ENCODE measurements at places on chromosomes 1 and 21.

DNA sequence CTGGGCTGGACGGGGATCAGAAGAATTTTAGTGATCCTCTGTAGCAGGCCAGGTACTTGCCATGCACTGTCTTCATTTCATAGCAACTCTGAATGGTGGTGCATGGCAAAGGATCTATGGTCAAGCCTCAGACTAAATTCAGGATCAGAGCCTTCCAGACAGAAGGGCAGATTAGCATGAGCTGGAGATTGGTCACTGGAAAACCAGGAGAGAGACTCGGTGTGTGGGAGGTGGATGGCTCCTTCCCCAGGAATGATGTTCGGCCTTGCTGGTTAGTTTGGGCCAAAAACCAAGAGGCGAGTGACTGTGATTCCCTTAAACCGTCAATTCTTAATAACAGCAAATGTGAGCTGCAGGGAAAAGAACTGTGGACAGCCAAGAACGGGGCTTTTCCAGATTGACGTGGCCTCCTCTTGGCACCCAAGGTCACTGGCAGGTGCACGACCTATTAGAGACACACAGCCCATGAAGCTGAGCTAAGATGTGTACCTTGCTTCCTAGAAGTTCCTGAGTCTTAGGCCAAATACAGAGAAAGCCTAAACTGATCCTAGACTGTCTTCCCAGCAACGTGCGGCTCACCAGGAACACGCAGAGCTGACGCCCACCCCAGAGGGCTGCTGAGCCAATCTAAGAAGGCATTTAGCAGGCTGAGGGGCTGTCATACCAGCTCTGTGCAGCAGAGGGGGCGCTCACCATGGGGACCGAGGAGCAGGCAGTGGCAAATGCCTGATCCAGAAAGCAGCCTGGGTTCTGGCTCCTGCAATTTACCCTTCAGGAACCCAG is 18.5 kb downstream of the ALDH4A1 start:
- peaks cover 7% of the 10 kb centered on the region for H3K36me3 ChIP-seq
- DNase-seq, result peak; percentile 74
- H3K4me3 ChIP-seq, result no peak overlapping the region
- H3K4me1 ChIP-seq, result no peaks in the 10 kb centered on the region

DNA sequence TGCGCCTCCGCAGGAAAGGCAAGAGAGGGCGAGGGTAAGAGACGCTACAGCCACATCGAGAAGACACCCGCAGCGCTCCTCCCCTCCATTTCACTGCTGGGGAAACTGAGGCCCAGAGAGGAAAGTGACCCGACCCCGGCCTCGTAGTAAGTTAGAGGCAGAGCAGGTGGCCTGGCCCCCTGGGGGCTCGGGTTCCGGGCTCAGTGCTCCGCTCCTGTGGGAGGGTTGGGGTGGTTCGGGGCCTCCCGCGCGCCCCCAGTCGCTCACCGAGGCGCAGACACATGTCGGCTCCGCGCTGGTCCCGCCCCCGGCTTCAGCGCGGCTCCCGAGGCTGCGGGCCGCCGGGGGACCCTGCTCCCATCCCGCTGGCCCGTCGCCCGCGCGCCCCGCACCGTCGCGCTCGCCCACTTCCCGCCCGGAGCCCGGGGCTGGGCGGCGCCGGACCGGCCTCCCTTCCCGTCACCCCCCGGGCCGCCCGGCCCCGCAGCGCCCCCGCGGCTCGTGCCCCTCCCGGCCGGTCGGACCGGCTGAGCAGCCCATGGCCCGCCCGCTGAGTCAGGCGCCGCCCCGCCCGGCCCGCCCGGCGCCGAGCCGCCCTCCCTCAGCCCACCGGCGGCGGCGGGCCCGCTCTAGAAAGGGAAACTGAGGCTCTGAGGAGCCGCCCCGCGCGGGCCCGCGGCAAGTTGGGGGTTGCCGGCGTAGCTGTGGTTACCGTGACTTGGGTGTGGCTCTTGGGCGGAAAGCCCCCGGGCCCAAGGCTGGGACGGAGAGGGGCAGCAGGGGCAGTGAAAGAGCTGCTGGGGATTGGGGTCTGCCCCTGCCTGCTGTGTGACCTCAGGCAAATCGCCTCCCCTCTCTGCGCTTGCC is at the start of gene TMEM54:
TSS of gene TMEM54 (minus strand) at position 434 of the 867 bp plus-strand sequence. CDS start at position 283, 151 bp downstream.
- no peaks in the 10 kb centered on the region for H3K27me3 ChIP-seq
- H3K4me1 ChIP-seq, result no peaks in the 10 kb centered on the region
- H3K27ac ChIP-seq, result no peak within 1 kb of the TSS
- H3K4me3 ChIP-seq, result no peak within 1 kb of the TSS

GRCh38 chr1:248288391-248288790 is 10.6 kb upstream of the OR2T33 start:
- no peaks in the 10 kb centered on the region for H3K36me3 ChIP-seq
- no peaks in the 10 kb centered on the region for H3K4me1 ChIP-seq
- no peak overlapping the region for H3K4me3 ChIP-seq
- no peaks in the 10 kb centered on the region for H3K27me3 ChIP-seq
- no peak for DNase-seq
- no peak overlapping the region for H3K27ac ChIP-seq

DNA sequence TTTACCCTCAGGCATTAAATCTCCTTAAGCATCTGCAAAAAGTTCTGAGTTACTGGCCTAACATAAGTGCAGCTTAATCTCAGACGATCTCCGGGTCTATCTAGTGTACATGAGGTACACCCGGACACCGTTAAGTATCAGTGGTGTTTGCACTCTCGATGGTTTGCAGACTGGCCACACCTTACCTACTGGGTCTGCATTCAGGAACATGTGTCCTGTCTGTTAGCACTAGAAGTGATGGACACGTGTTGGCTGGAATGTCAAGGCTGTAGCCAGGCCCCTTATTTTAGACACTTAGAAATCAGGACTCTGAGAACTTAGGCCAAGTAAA is 783 bp upstream of the AGL start:
- no peaks in the 10 kb centered on the region for H3K36me3 ChIP-seq
- H3K4me1 ChIP-seq, result peaks cover 33% of the 10 kb centered on the region
- H3K4me3 ChIP-seq, result peak overlapping the region; percentile 94
- DNase-seq, result peak; percentile 30

DNA sequence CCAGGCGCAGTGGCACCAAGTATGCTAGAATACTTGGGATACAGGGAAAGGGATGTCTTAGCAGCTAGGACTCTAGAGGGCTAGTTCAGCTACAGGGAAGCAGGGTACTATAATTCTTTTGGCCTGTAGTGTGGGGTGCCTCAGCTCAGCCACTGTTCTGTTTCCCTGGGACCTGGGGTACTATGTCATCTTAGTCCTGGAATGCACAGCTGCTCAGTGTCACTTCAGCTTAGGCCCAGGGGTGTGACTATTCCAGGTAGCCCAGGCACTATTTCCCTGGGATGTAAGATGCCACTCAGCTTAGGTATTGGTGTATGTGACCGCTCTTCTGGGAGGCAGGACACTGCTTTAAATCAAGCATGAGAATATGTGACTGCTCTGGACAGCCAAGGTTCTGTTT is 34.1 kb downstream of the RGSL1 start:
- H3K4me1 ChIP-seq, result peaks cover 30% of the 10 kb centered on the region
- DNase-seq, result no peak
- no peaks in the 10 kb centered on the region for H3K27me3 ChIP-seq
- H3K4me3 ChIP-seq, result no peak overlapping the region
- no peaks in the 10 kb centered on the region for H3K36me3 ChIP-seq

DNA sequence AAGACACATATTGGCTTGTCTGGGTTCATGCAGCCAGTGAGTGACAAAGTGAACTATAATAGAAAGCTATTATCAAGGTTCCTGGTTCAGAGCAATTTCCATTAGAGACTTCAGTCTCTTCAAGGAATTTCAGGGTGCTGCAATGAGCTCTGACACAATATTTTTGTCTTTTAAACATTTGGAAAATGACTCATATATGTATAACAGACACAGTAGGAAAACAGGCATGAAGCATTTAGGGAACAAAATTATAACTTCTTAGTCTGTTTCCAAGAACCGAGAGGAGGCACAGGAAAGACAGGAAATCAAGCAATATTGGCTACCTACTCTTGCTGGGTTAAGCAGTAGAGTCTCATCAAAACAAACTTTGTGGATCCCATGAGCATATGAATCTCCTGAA is 170.4 kb downstream of the PTPRC start:
- H3K27me3 ChIP-seq, result no peaks in the 10 kb centered on the region
- DNase-seq, result no peak
- H3K36me3 ChIP-seq, result peaks cover 26% of the 10 kb centered on the region
- H3K4me3 ChIP-seq, result no peak overlapping the region

- H3K36me3 ChIP-seq, result no peaks in the 10 kb centered on the region
- no peak for DNase-seq
- no peak overlapping the region for H3K4me3 ChIP-seq
- H3K4me1 ChIP-seq, result no peaks in the 10 kb centered on the region
- no peaks in the 10 kb centered on the region for H3K27me3 ChIP-seq
- no peak overlapping the region for H3K27ac ChIP-seq
Measured at GRCh38 chr21:39074508-39074907, 108.7 kb downstream of the PSMG1 start.

DNA sequence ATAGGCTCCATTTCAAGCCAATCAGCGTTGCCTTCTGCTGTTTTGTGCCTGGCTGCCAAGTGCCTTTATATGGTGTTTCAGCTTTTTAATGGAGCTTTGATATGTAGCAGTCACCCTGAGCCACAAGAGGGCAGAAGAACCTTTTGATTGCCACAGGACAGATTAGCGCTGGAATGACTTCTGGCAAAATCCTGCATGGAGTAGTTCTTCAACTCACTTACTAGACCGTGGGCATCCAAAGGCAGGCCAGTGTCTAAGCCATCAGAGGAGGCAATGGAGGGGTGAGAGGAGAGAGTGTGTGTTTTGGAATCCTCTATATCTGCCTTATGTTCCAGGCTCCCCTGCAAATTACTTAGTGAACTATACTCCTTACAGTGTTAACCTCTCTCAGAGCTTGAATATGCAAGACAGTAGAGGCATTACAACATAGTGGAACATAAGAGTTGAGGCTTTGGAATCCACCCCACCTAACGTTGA is 56.2 kb downstream of the ST3GAL3 start:
- H3K36me3 ChIP-seq, result no peaks in the 10 kb centered on the region
- DNase-seq, result peak; percentile 58

DNA sequence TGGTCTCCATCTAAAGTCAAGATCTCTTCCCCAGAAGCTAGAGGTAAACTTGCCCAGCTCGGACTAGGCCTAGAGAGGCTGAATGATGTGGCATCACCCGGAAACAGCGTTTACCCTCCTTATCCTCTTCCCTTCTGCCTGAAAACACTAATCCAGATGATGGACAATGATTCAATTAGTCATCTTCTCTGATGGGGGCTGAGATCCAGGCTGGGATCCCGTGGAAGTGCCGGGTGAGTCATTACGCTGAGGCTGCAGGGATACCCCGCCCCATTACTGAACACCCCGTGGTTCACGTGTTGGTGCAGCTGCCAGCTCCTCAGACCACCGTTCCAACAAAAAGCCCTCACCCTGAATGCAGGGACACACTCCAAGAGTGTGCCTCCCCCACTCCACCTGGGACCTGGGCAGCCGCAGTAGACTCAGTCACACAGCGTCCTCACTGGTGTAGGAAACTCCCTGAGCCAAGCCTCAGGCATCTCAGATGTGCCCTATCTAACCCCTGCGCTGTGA is 2.0 kb downstream of the S100A6 start:
- no peak overlapping the region for H3K27ac ChIP-seq
- H3K27me3 ChIP-seq, result peaks cover 2% of the 10 kb centered on the region
- H3K36me3 ChIP-seq, result no peaks in the 10 kb centered on the region
- DNase-seq, result no peak
- no peak overlapping the region for H3K4me3 ChIP-seq
- peaks cover 13% of the 10 kb centered on the region for H3K4me1 ChIP-seq

DNA sequence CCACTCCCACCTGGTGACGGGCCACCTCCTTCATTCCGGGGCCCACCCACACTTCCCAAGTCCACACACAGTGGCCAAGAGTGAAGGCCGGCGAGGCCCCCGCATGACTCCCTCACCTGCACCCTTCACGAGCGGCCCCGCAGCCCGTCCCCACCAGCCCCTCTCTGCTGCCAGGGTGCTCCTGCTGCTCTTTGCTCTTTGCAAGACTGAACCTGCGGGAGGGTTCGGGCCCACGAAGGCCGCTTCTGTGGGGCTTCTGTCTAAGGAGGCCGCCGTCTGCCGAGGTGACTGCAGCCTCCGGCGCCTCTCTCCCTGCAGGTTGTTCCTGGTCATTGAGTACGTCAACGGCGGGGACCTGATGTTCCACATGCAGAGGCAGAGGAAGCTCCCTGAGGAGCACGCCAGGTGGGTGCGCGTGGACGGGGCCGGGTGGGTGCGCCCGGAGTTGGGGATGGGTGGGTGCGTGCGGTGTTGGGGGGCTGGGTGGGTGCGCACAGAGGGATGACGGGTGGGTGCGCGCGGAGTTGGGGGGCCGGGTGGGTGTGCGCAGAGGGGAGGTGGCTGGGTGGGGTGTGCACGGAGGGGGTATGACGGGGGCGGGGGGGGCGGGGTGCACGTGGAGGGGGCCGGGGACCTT is 25.3 kb downstream of the FAAP20 start:
- no peaks in the 10 kb centered on the region for H3K27me3 ChIP-seq
- H3K27ac ChIP-seq, result no peak overlapping the region
- H3K4me1 ChIP-seq, result no peaks in the 10 kb centered on the region
- no peaks in the 10 kb centered on the region for H3K36me3 ChIP-seq
- H3K4me3 ChIP-seq, result no peak overlapping the region

DNA sequence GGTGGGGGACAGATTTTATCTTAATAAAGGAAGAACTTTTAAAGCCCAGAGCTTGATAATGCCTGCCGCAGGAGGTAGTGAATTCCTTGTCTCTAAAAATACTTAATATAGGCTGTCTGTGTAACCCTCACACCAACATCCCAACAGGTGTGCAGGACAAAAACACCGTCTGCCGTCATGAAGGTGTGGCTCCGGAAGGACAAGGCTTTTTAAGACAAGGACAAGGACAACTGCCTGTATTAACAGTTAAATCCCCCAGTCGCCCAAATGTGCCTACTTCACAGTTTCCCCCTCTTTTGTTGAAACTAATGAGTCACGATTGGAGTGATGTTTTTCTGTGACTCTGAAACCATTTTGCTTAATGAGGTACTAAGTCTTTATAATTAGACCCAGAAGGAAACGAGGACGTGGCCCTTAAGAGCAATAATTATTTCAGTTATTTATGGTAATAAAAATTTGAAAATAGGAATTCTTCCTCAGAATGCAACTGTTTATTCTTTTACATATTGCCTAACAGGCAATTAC is 27.3 kb upstream of the SPATA6 start:
- no peak for DNase-seq
- no peaks in the 10 kb centered on the region for H3K4me1 ChIP-seq
- no peaks in the 10 kb centered on the region for H3K36me3 ChIP-seq
- peaks cover 4% of the 10 kb centered on the region for H3K27me3 ChIP-seq
- no peak overlapping the region for H3K4me3 ChIP-seq

GRCh38 chr1:57248830-57249229 is 175.0 kb downstream of the DAB1 start:
- no peak overlapping the region for H3K4me3 ChIP-seq
- no peak for DNase-seq
- H3K36me3 ChIP-seq, result no peaks in the 10 kb centered on the region
- no peak overlapping the region for H3K27ac ChIP-seq
- no peaks in the 10 kb centered on the region for H3K4me1 ChIP-seq

GRCh38 chr1:217089361-217090014 is 366.3 kb upstream of the ESRRG start:
- H3K36me3 ChIP-seq, result no peaks in the 10 kb centered on the region
- DNase-seq, result no peak
- no peaks in the 10 kb centered on the region for H3K4me1 ChIP-seq
- no peaks in the 10 kb centered on the region for H3K27me3 ChIP-seq
- H3K4me3 ChIP-seq, result no peak overlapping the region
